Stimulated activated CD4-positive, alpha-beta T cell treated with anti-CD3 and anti-CD28 coated beads, Interleukin-4, amount 100 ng/mL, for 1 hour (primary cell): ENCODE measurements at places on chromosomes 1 and 21.

DNA sequence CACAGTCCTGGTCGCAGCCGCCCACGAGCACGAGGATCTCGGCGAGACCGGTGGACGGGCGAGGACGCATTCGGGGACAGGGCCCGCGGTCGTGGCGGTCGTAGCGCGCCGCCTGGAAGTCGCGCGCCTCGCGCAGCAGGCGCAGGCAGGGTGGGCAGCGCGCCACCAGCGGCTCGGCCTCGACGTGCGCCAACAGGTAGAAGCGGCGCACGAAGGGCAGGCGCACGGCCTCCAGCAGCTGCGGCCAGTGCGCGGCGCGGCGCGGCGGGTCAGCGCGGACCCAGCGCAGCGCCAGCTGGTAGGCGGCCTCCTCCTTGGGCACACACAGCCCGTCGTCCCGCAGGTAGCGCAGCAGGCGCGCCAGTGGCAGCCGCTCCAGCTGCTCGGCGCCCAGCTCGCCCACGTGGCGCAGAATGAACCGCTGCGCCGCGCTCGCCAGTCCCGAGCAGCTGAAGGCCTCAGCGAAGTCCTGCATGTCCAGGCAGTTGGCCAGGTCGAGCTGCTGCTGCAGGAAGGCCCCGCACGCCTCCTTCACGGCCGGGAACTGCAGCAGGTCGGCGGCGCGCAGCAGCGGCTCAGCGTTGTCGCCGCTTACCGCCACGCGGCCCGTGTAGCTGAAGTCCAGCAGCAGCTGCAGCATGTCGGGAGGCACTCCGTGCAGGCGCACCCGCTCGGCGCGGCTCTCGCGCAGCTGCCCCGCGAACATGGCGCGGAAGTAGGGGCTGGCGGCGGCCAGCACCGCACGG, 573 bp downstream of the KLHL21 start:
- peak; percentile 43 for DNase-seq

DNA sequence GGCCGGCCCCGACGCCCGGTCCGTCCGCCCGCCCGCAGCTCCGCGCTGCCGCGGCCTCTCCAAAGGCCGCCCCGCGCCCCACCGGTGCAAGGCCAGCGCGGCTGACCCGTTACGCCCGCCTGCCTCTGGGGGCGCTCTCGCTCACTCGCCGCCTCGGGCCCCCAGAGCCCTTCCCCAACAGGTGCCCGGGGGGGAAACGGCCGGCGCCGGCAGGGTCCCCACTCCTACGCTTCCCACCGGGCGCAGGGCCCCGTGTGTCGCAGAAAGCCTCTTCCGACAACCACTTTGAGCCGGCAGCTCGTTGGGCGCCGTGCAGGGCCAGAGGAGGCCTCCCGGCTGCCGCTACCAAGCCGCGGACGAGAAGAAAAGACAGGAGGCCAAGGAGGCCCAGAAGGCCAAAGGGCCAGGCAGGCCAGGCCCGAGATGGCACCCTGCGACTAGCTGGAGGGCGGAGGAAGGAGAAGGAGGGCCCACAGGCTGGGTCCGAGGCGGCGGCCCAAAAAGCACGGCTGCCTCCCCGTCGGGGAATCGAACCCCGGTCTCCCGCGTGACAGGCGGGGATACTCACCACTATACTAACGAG, 64.9 kb upstream of the FCGR2A start:
- DNase-seq = peak; percentile 68

DNA sequence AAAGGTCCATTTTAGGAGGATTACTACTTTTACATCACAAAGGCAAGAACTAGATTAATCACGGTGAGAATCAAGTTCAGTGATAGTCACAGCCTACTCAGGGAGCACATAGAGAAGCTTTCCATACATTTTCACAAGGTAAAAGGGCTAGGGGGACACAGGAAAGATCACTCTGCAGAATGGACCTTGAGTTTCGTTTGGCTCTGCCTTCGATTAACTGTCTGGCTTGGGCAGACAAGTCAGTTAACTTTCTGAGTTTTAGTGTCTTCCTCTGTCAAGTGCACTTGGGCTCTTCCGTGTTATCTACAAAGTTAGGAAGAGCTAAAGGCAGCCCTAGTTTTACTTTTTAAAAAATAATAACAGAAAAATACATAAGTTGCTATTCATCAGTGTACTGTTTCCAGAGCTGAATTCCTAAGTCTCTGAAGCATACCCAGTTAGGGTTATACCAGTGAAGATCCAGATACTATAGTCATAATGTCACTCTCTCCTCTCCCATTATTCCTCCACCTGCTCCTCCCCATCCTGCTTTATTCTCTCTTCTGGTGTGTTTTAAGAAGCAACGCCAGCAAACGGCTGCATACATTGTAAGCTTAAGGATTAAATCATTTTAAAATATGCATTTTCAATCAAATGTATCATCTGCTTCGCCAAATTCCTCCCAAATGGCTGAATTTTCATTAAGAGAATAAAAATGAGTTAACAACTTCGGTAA, 1.7 kb downstream of the CEP170 start:
- no peak for DNase-seq

GRCh38 chr1:158126425-158126824, 54.3 kb upstream of the CD1D start:
- DNase-seq = no peak

- no peak for DNase-seq
These were observed 99.1 kb upstream of the ARTN start for GRCh38 chr1:43834280-43835081.

GRCh38 chr1:31580891-31581603, 4.7 kb downstream of the TINAGL1 start:
- no peak for DNase-seq
